Mesendoderm (in vitro differentiated cells): ENCODE measurements at places on chromosomes 5 and 9.
A peak's percentile ranks its signal among the peaks of the same experiment; 100 is the strongest.

- DNase-seq, result no peak
- H3K4me3 ChIP-seq, result no peak overlapping the region
- peaks cover 2% of the 10 kb centered on the region for H3K36me3 ChIP-seq
- H3K27me3 ChIP-seq, result no peaks in the 10 kb centered on the region
- no peak overlapping the region for H3K27ac ChIP-seq
Measured at GRCh38 chr9:92645041-92645440, 24.9 kb downstream of the IPPK start.

- H3K36me3 ChIP-seq, result no peaks in the 10 kb centered on the region
- no peak overlapping the region for H3K4me3 ChIP-seq
- H3K27ac ChIP-seq, result no peak overlapping the region
Measured at GRCh38 chr5:76137887-76138542, 54.8 kb downstream of the SV2C start.

GRCh38 chr5:53030893-53031292 lies 41.7 kb downstream of the ITGA2 start:
- no peaks in the 10 kb centered on the region for H3K36me3 ChIP-seq
- H3K27ac ChIP-seq, result no peak overlapping the region
- no peak for DNase-seq
- H3K4me3 ChIP-seq, result no peak overlapping the region
- no peaks in the 10 kb centered on the region for H3K27me3 ChIP-seq
- H3K4me1 ChIP-seq, result no peaks in the 10 kb centered on the region

- no peak for DNase-seq
- H3K36me3 ChIP-seq, result no peaks in the 10 kb centered on the region
- no peak overlapping the region for H3K4me3 ChIP-seq
Measured at GRCh38 chr5:83827111-83827557, 106.5 kb upstream of the HAPLN1 start.

- DNase-seq, result no peak
- H3K27ac ChIP-seq, result no peak overlapping the region
- no peaks in the 10 kb centered on the region for H3K36me3 ChIP-seq
- H3K4me3 ChIP-seq, result no peak overlapping the region
- no peaks in the 10 kb centered on the region for H3K4me1 ChIP-seq
- H3K27me3 ChIP-seq, result no peaks in the 10 kb centered on the region
Measured at GRCh38 chr9:15867334-15867733, 314.5 kb downstream of the CCDC171 start.

- H3K4me1 ChIP-seq, result no peaks in the 10 kb centered on the region
- no peaks in the 10 kb centered on the region for H3K27me3 ChIP-seq
- no peaks in the 10 kb centered on the region for H3K36me3 ChIP-seq
- H3K4me3 ChIP-seq, result no peak overlapping the region
Measured at GRCh38 chr9:7121664-7122063, 363.9 kb downstream of the KDM4C start.

GRCh38 chr5:151772846-151773561 lies 1.2 kb downstream of the G3BP1 start:
- peak overlapping the region; percentile 60 for H3K4me3 ChIP-seq
- H3K36me3 ChIP-seq, result no peaks in the 10 kb centered on the region
- no peak for DNase-seq
- no peak overlapping the region for H3K27ac ChIP-seq
- peaks cover 3% of the 10 kb centered on the region for H3K4me1 ChIP-seq

GRCh38 chr5:132493241-132493640 lies 2.7 kb upstream of the IRF1 start:
- H3K27me3 ChIP-seq, result no peaks in the 10 kb centered on the region
- peaks cover 7% of the 10 kb centered on the region for H3K4me1 ChIP-seq
- no peak overlapping the region for H3K27ac ChIP-seq
- DNase-seq, result no peak
- H3K36me3 ChIP-seq, result no peaks in the 10 kb centered on the region

- no peak for DNase-seq
- no peaks in the 10 kb centered on the region for H3K4me1 ChIP-seq
- H3K27ac ChIP-seq, result no peak overlapping the region
- no peak overlapping the region for H3K4me3 ChIP-seq
Measured at GRCh38 chr9:93585259-93585658, 8.9 kb downstream of the PHF2 start.

- no peaks in the 10 kb centered on the region for H3K36me3 ChIP-seq
- no peak overlapping the region for H3K4me3 ChIP-seq
- H3K27ac ChIP-seq, result no peak overlapping the region
- no peaks in the 10 kb centered on the region for H3K4me1 ChIP-seq
Measured at GRCh38 chr5:34576891-34577666, 79.0 kb upstream of the RAI14 start.

GRCh38 chr5:54533541-54534190 lies 16.1 kb downstream of the SNX18 start:
- no peak overlapping the region for H3K27ac ChIP-seq
- H3K4me1 ChIP-seq, result peaks cover 7% of the 10 kb centered on the region
- no peaks in the 10 kb centered on the region for H3K27me3 ChIP-seq
- no peaks in the 10 kb centered on the region for H3K36me3 ChIP-seq
- no peak overlapping the region for H3K4me3 ChIP-seq
